ENCODE measurements at places on chromosomes 3 and 15.
A peak's percentile ranks its signal among the peaks of the same experiment; 100 is the strongest.

- no peak for DNase-seq
Observed at GRCh38 chr3:113249601-113250000, 38.2 kb downstream of the BOC start.

- DNase-seq: no peak
Observed at GRCh38 chr3:16245609-16246008, 19.1 kb downstream of the DPH3 start.

DNA sequence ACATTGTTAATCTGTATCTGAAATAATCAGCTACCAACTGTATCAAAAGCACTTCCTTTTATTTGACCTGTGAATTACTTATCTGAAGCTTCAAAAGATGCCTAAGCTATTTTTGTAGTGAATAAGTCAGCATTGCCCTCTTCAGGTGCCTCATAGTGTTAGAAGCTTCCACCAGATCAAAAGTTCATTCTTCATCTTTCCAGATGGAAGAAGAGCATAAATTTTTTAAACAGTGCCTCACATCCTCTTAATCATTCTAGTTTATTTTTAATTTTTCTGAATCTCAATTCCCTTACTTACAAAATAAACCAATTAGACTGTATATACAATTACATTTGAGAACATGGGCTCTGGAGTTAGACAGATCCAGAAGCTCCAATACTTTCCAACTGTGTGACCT is 65.0 kb downstream of the MYO5A start:
- DNase-seq: no peak

DNA sequence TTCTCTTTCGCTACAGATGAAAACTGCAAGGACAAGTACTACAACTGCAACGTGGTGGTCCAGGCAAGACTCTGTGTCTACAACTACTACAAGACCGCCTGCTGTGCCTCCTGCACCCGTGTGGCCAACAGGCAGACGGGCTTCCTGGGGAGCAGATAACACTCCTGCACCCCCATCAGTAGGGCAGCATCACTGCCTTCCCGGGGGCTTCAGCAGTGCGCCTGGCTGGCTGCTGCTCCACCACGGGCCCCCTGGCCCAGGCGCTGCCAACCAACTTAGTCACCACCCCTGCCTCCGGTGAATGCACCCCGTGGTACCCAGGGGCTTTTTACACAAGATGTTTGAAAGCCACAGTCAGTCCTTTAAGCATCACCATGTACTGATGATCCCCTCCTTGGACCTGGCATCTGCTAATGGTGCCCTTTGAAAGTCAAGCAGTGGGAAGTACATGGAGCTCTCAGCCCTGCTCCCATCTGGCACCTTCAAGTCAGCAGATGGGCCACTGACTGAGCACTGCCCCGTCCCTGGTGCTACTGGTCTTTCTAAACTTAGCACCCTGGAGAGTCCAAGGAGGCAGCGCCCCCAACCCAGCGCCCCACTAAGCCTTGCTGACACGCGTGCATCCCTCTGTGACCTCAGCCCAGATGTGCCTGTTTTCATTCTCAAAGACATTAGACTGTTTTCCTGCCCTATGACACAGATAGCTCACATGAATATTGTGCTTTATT is 33.0 kb upstream of the NR2E3 start:
- DNase-seq: no peak

DNA sequence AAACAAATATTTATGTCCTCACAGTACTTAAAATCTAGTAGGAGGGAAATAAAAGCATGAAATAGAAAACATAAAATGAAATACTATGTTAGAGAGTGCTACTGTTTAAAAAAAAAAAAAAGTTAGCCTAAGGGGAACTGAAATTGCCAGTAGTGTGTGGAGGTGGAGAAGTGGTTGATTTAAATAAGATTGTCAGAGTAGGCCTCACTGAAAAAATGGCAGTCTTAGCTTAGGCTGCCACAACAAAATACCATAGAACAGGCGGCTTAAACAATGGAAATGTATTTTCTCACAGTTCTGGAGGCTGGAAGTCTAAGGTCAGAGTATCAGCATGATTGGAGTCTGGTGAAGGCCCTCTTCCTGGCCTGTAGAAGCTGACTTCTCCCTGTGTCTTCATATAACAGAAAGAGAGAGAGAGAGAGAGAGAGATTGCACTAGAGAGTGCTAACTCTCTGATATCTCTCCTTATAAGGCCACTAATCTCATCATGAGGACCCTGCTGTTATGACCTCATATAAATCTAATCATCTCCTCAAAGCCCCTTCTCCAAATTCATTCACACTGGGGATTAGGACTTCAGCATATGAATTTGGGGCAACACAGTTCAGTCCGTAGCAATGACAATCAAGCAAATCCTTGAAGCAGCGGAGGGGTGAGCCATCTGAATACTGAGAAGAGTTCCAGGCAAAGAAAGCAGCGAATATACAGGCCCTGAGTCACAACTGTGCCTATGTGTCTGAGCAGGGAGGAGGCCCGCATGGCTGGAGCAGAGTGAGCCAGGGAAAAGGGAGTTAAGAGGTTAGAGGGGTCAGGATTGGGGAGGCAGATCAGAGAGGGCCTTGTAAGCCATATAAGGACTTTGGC is 23.6 kb upstream of the LRRC34 start:
- no peak for DNase-seq

- DNase-seq: no peak
Observed at GRCh38 chr15:33124279-33124678, 70.2 kb downstream of the FMN1 start.

DNA sequence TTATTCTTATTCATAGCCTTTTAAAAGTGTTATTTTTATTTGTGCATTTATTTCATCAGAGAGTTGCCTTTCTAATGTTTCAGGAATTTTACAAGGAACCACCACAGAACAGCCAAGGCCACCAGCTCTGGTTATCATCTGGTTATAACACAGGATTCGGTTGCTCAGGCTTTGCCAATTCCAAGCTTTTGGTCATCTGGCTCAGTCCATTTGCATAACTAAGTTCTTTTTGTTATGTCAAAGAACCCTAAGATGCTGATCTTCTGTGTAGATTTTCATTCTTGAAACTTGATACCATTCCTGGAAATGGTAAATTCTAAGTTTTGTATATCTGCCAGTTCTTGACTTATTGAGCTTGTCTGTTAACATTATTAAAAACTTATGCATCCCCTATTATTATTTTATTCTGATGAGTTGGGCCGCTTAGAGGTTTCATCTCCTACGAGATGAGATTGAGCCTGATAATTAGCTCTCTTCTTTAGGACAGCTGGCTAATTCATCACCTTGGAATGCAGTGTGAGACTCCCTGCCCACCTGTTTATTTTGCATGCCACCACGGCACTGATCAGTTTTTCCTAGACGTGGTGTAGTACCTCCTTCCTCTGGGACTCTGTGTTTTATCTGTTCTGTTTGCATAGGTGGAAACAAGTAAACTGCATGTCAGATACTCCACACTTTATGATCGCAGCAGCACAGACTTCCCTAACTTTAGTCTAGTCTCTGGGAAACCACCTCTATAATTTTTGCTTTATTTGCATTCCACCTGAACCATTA is 264.8 kb downstream of the SLCO3A1 start:
- no peak for DNase-seq

DNA sequence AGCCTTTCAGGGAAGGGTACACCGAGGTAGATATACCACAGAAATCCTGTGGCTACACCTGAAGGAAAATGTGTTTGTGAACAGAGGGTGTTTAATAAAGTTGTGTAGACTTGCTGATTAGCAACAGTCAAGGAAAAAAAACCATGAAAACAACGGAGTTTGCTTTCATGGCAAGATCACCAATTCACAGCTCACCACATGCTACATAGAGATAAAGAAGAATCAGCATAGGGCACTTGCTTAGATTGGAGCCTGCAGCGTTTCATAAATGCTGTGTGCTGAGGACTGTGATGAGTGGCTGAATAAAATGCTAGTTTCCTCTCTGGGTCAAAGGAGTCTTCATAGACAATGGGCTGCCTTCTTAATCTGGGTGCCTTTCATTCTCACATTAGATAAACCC is 257.6 kb downstream of the SLC9A9 start:
- no peak for DNase-seq

GRCh38 chr3:172530566-172530965 is 7.3 kb upstream of the TNFSF10 start:
- DNase-seq: no peak

DNA sequence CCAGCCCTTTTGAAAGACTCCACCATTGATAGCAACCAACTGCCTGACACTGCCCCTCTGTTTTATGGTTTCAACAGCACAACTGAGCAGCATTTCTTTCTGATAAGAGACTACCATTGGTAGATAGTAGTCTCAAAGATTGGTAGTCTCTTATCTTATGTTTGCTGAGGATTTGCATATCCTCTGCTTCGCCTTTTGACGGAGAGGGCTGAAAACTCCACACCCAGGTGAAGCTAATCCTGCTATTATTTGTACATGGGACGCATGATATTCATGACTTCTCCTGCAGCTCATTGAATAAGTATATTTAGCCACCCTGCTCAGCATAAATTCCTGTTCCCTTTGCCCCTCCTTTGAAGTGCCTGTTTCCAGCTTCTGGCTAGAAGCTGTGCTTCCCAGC is 119.4 kb upstream of the STRIT1 start:
- no peak for DNase-seq

DNA sequence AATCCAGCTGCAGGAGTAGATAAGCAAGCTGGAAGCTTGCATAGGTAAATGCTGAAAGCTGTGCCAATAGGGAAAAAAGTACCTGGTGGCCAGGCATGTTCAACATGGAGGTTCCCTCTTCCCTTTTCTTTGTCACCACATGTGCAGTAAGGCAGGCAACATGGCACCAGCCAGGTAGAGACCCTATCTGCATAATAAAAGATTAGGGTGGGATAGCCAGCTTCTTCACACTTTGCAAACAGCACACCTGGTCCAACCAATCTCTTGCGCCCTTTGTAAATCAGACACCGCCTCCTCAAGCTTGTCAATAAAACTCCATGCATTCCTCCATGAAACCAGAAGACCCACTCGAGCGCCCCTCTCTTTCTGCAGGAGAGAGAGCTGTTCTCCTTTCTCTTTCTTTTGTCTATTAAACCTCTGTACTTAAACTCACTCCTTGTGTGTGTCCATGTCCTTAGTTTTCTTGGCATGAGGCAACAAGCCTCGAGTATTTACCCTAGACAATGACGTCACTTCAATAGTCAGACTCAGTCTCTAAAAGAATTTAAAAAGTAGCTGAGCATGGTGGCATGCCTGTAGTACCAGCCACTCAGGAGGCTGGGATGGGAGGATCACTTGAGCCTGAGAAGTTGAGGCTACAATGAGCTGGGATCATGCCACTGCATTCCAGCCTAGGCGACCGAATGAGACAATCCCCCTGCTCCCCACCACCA is 256.3 kb downstream of the SCAPER start:
- no peak for DNase-seq

DNA sequence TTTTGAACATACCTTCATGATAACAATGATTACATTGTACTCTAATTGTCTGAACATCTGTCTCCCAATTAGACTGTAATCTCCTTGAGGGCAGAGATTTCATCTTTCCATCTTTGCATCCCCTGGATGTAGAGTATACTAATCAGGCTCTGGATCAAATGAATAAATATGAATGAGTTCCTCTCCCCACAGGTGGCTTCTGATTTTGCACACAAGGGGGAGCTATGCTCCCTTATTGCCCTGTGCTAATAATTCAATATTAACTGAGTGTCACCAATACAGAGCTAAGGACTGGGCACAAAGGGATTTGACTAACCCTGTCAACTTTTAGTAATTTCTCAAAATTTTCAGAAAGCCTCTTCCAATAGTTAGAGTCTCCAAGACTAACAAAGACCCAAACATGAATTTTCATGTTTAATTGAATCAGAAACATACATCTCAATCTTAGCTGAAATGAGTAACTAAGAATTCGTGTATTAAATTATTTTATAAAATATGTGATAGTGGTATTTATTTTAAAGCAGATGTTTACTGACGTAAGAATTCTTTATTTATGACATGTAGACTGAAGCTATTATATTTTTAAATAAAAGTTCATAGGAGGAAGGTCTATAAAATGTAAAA is 3.0 kb downstream of the DUOXA1 start:
- DNase-seq: peak; percentile 28

GRCh38 chr3:30081904-30082303 is 524.5 kb upstream of the TGFBR2 start:
- DNase-seq: no peak

DNA sequence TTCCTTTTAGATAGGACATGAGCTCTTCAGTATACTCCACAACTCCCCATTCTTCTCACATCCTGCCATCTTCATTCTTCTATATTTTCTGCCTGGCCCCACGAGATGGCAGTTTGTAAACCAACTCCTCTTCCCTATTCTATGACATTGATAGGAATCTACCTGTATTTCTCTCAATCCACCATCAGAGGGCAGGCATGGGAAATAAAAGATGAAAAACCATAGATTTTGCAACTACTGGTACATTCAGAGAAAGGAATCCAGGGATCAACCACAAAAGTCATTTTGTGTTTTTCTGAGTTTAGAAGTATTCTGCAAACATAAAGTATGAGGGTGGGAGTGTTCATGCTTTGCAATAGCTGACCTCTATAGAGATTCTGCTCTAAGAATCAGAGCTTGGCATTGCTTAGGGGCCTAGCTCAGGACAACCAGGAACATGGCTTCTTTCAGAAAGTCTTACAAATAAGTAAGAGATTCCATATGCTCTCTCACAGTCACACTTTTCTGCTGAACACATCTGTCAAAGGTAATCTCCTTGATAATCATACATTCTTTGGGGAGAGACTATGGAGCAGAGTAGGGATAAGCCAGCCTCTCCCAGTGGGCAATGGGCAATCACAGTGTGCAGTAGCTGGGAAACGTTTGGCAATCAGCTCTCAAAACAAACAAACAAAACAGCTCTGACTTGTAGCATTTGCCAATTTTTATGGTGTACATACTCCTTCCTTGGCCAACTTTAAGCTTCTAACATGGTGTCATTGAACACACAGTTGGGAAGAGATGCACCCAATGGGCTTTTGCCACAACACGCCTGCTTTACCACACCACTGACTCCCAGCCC is 43.1 kb upstream of the SLC25A36 start:
- peak; percentile 25 for DNase-seq

DNA sequence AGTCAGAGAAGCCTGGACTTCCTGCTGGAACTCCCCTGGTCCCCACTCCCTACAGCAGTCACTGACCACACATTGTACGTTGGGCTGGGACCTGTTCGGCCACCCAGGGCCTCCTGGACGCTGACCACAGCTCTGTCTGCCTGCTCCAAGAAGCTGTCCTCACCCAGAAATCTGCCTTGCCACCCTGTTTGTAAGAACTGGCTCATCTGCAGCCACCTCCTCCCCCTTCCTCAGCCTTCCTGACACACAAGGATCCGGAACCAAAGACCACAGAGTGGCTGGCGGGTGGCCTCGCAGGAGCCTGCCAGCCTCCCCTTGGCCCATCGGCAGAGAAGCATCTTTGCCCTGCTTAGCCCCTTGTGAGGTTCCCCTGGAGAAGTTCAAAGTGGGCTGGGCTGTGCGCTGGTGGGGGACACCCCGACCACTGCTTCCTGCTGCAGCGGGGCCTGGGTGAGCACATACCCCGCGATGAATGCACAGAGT is 91.9 kb downstream of the PCSK6 start:
- no peak for DNase-seq

GRCh38 chr3:102006812-102007485 is 157.6 kb downstream of the NFKBIZ start:
- DNase-seq: no peak

DNA sequence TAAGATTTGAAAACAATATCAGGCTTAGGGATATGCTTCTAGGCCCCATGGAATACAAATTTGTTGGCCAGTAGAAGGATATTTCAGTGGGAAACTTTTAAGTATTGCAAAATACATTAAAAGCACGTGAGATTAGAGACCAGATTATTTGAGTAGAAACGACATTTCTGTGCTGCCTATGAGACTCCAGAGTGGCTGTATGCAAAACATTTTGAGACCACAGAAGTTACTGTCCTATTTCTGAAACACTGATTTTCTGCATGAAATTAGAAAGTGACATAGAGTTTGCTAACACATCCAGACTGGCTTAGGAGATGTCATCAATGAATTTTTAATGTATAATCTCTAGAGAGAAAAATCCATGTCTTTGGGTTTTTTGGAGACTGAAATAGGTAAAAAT is 99.8 kb downstream of the KCNH8 start:
- DNase-seq: no peak

All from prostate gland (tissue), 2 donors.